Pancreas (tissue), 10 donors: ENCODE measurements at places on chromosomes 5 and 9.

GRCh38 chr5:107563959-107564544 lies 106.7 kb downstream of the EFNA5 start:
- no peaks in the 10 kb centered on the region for H3K27me3 ChIP-seq
- H3K4me3 ChIP-seq = no peak overlapping the region
- no peaks in the 10 kb centered on the region for H3K36me3 ChIP-seq

DNA sequence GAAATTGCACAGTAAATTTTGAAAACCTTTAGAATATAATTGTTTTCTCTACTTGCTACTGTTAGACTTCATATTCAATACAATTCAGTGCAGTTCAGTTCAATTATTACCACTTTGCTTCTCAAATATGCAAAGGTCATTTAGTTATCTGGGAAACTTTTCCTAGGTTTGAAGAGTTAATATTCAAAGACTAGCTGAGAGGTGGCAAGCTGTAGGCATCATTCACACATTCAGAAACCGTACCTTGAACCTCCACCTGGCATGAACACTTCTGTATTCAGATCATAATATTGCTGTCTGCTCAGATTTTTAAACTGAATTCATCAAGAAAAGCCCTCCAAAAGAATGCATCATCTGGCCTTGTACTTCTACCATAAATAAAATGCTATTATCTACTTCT lies 162.1 kb upstream of the PCSK5 start:
- H3K27ac ChIP-seq = no peak overlapping the region
- no peaks in the 10 kb centered on the region for H3K4me1 ChIP-seq
- no peaks in the 10 kb centered on the region for H3K36me3 ChIP-seq
- H3K27me3 ChIP-seq = no peaks in the 10 kb centered on the region

GRCh38 chr5:56264417-56265025 lies 31.4 kb upstream of the ANKRD55 start:
- no peaks in the 10 kb centered on the region for H3K27me3 ChIP-seq
- no peaks in the 10 kb centered on the region for H3K36me3 ChIP-seq
- no peaks in the 10 kb centered on the region for H3K4me1 ChIP-seq
- no peak for DNase-seq
- no peak overlapping the region for H3K27ac ChIP-seq

GRCh38 chr5:142976861-142977260 lies 206.7 kb downstream of the ARHGAP26 start:
- no peaks in the 10 kb centered on the region for H3K27me3 ChIP-seq
- no peaks in the 10 kb centered on the region for H3K36me3 ChIP-seq
- H3K4me3 ChIP-seq = no peak overlapping the region
- no peak for DNase-seq

- no peak for DNase-seq
- no peak overlapping the region for H3K4me3 ChIP-seq
- peaks cover 34% of the 10 kb centered on the region for H3K4me1 ChIP-seq
- no peak overlapping the region for H3K27ac ChIP-seq
Measured at GRCh38 chr5:67013719-67014118, 182.9 kb downstream of the CD180 start.
